ENCODE measurements at places on chromosomes 11 and 22. TPM values are rescaled to one million over a fixed set of nuclear protein-coding genes. Genes with fewer than 3 reads are reported as not detected.

C22orf31 gene
- not detected for total RNA-seq

THY1 gene
- 1.3 TPM for total RNA-seq

OR2AT4 gene
- not detected for total RNA-seq

OR5AP2 gene
- not detected for total RNA-seq

AQP11 gene
- 0.69 TPM for total RNA-seq

SCUBE2 gene
- total RNA-seq, result not detected

SLCO2B1 gene
- total RNA-seq, result not detected
